Activated CD4-positive, alpha-beta memory T cell treated with anti-CD3 and anti-CD28 coated beads, Interleukin-2, amount 10 ng/mL, durations not matched to agents 7 days and 5 days (primary cell): ENCODE measurements at places on chromosomes 3 and 15. TPM values are rescaled to one million over a fixed set of nuclear protein-coding genes. Genes with fewer than 3 reads are reported as not detected.

DNA sequence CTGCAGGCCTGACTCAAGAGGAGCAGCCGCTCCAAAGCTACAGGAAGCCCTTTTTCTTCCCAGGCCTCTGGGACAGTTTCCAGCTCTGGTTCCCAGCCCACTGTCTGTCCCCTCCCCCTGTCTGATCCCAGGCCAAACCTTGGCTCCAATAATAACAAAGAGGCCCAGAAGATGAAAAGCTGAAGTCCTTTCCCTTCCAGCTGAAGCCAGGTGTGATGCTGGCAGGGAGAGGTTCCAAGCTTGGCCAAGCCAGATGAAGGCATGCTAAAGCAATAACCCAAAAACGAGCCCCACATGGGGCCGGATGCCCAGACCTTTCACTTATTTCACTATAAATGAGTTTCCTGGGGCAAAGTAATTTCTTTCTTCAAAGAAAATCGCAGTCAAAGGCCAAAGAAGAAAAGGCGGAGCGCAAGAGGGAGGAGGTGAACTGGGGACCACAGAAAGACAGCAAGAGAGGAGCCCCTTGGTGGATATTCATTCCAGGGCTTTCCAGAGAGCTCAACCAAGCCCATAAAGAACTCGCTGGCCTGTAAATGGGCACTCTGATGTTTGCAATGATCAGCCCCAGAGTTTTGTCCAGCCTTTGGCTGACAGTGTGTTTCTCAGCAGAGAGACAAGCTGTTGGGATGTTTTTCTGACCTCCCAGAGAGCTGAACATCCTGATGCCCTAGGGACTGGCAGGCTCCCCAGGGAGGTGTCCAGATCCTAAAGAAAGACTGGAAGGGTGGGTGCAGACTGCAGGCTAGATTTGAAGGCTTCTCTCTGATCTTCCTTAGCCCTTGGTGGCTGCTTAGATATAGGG is 157.6 kb downstream of the UACA start:
- H3K27me3 ChIP-seq: peaks cover 7% of the 10 kb centered on the region
- H3K4me3 ChIP-seq: no peak overlapping the region
- no peaks in the 10 kb centered on the region for H3K36me3 ChIP-seq

GRCh38 chr3:31364188-31364587 is 168.5 kb upstream of the STT3B start:
- no peak overlapping the region for H3K4me3 ChIP-seq
- no peaks in the 10 kb centered on the region for H3K27me3 ChIP-seq
- H3K36me3 ChIP-seq: peaks cover 4% of the 10 kb centered on the region

DNA sequence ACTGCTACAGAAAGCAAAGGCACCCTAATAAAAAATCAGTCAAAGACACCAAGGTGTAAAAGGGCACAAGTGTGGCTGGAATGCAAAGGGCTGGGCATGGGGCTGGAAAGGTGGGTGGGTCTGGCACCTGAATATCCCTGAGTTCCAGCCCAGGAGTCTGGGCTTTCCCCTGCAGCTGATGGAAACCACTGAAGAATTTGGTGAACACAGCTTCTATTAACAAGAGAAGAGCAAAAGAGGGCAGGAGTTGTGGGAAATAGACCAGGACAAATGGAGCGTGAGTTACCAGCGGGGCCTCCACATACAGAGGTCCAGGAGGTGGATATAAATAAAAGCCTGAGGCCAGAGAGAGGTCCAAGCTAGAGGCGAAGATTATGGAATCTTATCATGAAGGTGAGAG is 45.1 kb upstream of the TPM1 start:
- H3K36me3 ChIP-seq: no peaks in the 10 kb centered on the region
- H3K4me3 ChIP-seq: no peak overlapping the region
- DNase-seq: no peak

- peaks cover 12% of the 10 kb centered on the region for H3K27me3 ChIP-seq
- H3K4me3 ChIP-seq: no peak overlapping the region
- no peaks in the 10 kb centered on the region for H3K36me3 ChIP-seq
- no peak for DNase-seq
- no peaks in the 10 kb centered on the region for H3K4me1 ChIP-seq
These were observed 24.4 kb upstream of the ATP2B2 start for GRCh38 chr3:10529809-10530208.

- H3K4me1 ChIP-seq: peaks cover 100% of the 10 kb centered on the region
- peak; percentile 89 for DNase-seq
- no peaks in the 10 kb centered on the region for H3K27me3 ChIP-seq
- H3K27ac ChIP-seq: peak overlapping the region; percentile 99
- peaks cover 56% of the 10 kb centered on the region for H3K36me3 ChIP-seq
These were observed 34.5 kb downstream of the KLF13 start for GRCh38 chr15:31360843-31361763.

- H3K27ac ChIP-seq: no peak overlapping the region
- peaks cover 26% of the 10 kb centered on the region for H3K4me1 ChIP-seq
These were observed 95.9 kb downstream of the FRMD4B start for GRCh38 chr3:69290006-69290405.

GRCh38 chr3:13149330-13150108 is 76.3 kb upstream of the IQSEC1 start:
- H3K27ac ChIP-seq: peak overlapping the region; percentile 75
- peaks cover 7% of the 10 kb centered on the region for H3K4me1 ChIP-seq
- peaks cover 3% of the 10 kb centered on the region for H3K27me3 ChIP-seq
- H3K4me3 ChIP-seq: no peak overlapping the region
- no peak for DNase-seq

GRCh38 chr3:105774444-105775180 is 94.2 kb downstream of the CBLB start:
- H3K4me3 ChIP-seq: no peak overlapping the region
- H3K27me3 ChIP-seq: no peaks in the 10 kb centered on the region

GRCh38 chr15:77475898-77476297 is 55.2 kb downstream of the HMG20A start:
- peaks cover 7% of the 10 kb centered on the region for H3K4me1 ChIP-seq
- no peak overlapping the region for H3K27ac ChIP-seq
- no peak for DNase-seq
- H3K27me3 ChIP-seq: no peaks in the 10 kb centered on the region

DNA sequence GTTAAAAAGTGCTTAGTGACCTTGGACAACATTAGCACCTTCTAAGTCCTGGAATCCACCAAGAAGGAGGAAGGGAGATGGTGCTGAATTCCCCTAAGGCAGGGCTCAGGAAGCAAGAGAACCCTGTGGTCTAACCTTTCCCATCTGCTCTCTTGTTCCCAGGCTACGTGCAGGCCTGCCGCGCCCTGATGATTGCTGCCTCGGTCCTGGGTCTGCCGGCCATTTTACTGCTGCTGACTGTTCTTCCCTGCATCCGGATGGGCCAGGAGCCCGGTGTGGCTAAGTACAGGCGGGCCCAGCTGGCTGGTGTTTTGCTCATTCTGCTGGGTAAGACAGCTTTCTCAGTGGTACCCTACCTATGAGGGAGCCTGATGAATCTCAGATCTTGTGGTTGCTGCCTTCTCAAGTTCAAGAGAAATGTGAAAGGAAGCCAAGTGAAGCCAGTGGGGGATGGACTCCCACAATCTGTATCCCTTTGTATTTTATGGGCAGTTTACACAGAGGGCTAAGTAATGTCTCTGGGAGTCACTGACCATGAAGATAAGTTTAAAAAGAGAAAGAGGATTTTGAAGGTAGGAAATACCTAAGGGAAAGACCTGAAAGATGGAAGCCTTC is 4.4 kb downstream of the CLDN11 start:
- H3K4me1 ChIP-seq: peaks cover 22% of the 10 kb centered on the region
- H3K36me3 ChIP-seq: peaks cover 2% of the 10 kb centered on the region

- H3K27ac ChIP-seq: no peak overlapping the region
- no peak overlapping the region for H3K4me3 ChIP-seq
- peak; percentile 55 for DNase-seq
- peaks cover 10% of the 10 kb centered on the region for H3K4me1 ChIP-seq
These were observed 115.8 kb downstream of the GHSR start for GRCh38 chr3:172332256-172333041.

DNA sequence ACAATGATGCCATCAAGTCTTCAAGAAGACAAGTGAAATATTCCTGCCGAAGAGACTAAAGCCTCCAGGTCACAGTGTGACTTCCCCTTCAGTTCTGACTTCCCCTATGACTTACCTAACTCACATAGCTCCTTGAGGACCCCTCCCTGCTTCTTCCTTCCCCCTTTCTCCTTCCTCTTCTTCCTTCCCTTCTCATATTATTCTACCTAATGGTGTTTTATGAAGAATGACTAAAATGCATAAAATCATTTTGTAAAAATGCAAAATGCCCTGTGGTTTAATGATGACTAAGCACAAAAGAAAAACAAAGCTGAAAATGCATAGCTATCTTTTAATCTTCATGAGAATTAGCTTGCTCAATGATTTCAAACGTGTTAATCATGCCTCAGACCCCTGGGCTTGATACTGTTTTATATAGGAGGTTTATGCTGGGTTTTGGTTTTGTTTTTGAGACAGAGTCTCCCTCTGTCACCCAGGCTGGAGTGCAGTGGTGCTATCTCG is 26.1 kb upstream of the TM4SF4 start:
- H3K4me3 ChIP-seq: no peak overlapping the region
- H3K36me3 ChIP-seq: no peaks in the 10 kb centered on the region
- H3K4me1 ChIP-seq: no peaks in the 10 kb centered on the region
- H3K27ac ChIP-seq: no peak overlapping the region
- no peaks in the 10 kb centered on the region for H3K27me3 ChIP-seq
- no peak for DNase-seq

IQCF5 gene
- not detected for total RNA-seq

CCR3 gene
- total RNA-seq: 1.9 TPM

ECE2 gene
- not detected for total RNA-seq

STXBP5L gene
- total RNA-seq: not detected

UPK1B gene
- total RNA-seq: not detected
